ENCODE measurements at places on chromosomes 3 and 15.
A peak's percentile ranks its signal among the peaks of the same experiment; 100 is the strongest.

GRCh38 chr3:64349551-64349950 lies 124.3 kb upstream of the PRICKLE2 start:
- DNase-seq: no peak

DNA sequence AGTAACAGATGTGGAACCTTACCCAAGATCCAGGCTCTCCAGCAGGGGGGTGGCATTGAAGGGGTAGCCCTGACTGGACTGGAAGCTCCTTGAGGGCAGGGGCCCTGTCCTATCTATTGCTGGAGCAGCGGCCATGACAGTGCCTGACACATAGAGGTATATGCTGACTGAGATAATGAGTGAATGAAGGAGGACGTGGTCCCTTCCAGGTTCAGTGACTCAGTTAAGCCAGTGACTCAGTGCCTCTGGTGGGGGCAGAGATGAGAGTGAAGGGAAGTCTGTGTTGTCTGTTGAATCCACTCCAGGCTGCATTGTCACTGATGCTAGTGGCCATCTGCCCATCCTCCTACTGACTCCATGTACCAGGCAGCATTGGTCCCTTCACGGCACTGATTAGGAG lies 13.0 kb upstream of the CTXND1 start:
- DNase-seq: peak; percentile 3

DNA sequence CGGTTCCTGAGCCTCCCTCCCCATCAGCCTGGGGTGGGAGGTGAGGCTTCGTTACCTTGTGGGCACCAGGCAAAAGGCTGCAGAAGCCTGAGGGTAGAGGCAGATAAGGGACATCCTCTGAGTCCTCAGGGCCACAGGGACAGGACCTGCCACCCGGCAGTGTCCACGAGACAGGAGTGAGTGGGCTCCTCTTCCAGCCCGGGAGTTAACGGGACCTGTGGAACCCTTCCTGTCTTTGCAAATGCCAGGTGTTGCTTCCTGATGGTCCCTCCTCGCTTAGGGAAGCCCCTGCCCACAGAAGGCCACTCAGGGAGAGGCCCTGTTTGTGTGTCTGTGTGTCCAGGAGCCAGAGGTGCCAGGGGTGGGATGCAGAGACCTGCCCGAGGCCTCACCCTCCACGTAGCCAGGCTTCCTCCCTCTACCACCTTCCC lies 111.1 kb upstream of the ALDH1A3 start:
- DNase-seq: no peak

DNA sequence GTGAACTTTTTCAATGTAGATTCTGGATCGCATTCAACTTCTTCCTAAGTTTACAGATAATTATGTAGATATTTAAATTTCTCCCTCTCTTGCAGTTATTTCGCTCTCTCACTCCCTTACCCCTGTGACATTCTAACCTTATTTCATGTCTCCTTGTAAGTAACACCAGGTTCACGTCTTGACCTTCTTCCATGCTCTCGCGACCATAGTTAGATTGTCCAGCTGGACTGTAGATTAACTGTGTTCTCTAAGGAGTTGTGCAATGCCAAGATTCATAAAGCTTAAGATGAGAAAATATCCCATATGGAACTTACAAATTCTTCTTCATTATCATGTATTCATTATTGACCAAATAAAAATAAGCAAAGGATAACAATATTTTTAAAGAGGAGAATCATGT lies 430.5 kb downstream of the GABRG3 start:
- no peak for DNase-seq

DNA sequence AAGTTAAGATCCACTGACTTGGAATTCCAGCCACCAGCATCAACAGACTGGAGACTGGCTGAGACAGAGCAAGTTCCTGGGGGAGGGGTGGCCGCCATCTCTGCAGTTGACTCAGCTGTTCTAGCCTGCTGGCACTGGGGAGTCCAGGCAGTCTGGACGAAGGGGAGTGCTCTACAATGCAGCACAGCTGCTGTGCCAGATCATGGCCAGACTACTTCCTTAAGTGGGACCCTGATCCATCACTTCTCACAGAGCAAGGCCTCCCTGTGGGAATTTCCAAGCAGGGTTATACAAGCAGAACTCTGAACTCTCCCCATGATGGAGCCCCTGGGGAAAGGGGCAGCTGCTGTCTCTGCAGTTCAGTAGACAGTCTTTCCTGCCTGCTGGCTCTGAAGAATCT lies 35.2 kb downstream of the PYGO1 start:
- no peak for DNase-seq

DNA sequence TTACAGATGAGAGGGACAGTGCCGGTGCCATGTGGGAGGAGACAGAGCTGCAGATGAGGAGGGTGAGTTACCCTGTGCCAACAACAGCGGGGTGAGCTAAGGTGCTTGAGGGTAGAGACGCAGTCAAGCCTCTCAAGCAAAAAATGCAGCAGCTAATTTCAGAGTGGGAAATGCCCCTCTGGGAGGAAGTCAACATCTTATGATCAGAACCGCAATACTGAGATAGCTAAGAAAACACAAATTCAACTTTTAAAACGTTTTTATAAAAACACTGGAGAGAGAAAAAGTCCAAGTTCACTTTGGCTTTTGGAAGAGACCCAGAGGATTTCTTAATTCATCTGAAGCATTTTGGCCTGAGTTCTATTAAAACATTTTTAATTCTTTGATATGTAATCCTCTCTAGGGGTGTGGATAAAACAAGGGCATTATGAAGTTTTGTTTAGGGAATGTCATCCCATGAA lies 319.2 kb downstream of the SLC9A9 start:
- peak; percentile 6 for DNase-seq

- peak; percentile 16 for DNase-seq
Measured at GRCh38 chr15:100918034-100918689, 995 bp upstream of the LRRK1 start.

DNA sequence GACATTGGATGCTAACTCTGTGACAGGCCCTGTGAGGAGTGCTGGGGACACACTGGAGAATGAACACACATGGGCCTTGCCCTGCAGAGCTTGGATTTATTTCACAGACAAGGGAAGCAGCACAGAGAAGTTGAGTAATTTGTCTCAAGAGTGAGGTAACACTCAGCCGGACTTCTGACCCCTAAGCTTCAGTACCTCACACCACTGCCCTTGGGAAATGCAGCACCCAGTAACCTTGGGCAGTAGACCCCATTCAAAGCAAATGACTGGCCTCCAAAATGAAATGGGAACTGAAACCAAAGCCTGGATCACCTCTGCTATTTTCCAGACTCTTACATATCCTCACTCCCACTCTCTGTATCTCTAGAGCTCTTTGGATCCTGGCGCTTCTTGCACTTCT lies 37.3 kb downstream of the RFT1 start:
- no peak for DNase-seq

DNA sequence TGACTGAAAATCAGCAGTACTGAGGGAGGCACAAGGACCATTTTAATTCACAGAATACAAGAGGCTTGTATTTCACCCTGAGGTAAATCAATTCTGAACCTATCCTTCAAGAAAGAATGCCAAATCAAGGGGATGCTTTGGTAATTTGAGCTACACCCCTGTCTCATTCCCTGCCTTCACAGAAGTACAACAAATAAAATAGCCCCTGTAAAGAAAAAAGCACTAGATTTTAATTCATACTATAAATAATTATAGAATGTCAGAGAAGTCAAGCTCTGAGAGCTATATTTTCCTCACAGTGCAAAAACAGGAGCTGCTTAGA lies 249.0 kb downstream of the ISL2 start:
- no peak for DNase-seq

DNA sequence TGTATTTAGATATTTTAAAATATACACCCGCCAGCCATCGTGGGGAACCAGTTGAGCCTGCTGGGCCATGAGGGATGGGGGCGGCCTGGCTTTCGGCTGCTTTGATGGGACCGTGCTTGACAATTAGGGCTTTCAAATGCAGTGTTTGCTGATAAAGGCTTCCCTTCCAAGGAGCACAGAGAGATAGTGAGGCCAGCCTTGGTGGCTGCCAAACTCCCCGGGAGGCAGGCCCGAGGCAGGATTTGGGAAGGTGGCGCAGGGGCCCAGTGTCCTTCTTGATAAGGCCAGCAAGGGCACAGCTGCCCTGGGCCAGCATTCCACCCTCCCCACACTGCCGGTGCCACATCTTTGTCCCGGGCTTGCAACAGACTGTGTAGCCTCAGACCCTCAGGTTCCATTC lies 75.6 kb downstream of the LINGO1 start:
- DNase-seq: peak; percentile 10

DNA sequence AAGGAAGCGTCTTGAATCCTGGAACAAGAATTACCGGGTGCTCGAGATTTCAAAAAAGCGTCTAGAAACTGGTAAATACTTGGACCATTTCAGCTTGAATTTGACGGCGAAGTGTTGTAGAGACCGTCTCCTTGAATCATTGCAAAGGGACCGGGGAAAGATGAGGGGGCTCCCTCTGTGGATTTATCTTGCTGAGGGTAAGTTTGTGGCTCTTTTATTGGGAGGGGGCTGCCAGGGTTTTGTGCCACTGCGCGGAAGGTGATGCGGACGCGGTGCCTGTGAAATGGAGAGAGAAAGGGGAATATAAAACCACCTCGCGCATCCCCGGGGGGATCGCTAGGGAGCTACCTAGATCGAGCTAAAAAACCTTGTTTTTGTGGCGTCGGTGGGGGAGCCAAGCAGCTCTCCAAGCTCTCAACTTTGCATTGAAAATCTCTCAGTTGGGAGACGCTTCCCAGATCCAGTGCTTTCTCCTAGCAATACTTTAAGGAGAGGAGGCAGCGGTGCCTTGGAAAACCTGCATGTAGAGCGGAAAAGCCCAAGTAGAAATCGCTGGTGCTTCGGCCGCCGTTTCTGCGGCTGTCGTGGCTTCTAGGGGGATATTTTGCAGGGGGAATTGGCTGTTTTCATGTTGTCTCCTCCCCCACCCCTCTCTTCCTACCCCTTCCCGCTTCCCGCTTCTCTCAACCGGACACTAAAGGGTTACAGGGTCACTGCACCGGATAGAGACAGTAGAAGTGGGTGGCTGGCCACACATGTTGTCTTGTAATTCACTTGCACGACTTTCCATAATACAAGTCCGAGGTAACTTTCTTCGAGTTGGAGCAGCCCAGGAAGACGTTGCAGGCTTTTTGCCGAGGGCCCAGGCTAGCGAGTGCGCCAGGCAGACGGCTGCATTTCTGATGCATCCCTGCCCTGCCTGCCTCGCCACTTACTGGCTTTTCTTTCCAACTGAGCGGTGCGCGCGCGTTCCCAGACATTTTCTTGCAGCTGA lies 187.6 kb downstream of the NLGN1 start:
- DNase-seq: no peak

GRCh38 chr15:99981839-99982658 lies 248.8 kb upstream of the LYSMD4 start:
- no peak for DNase-seq

GRCh38 chr3:51670823-51671733 lies at the start of gene TEX264:
Gene TEX264 (plus strand): TSS chr3:51671252. CDS start chr3:51674305, 3,053 bp downstream.
- peak; percentile 79 for DNase-seq

DNA sequence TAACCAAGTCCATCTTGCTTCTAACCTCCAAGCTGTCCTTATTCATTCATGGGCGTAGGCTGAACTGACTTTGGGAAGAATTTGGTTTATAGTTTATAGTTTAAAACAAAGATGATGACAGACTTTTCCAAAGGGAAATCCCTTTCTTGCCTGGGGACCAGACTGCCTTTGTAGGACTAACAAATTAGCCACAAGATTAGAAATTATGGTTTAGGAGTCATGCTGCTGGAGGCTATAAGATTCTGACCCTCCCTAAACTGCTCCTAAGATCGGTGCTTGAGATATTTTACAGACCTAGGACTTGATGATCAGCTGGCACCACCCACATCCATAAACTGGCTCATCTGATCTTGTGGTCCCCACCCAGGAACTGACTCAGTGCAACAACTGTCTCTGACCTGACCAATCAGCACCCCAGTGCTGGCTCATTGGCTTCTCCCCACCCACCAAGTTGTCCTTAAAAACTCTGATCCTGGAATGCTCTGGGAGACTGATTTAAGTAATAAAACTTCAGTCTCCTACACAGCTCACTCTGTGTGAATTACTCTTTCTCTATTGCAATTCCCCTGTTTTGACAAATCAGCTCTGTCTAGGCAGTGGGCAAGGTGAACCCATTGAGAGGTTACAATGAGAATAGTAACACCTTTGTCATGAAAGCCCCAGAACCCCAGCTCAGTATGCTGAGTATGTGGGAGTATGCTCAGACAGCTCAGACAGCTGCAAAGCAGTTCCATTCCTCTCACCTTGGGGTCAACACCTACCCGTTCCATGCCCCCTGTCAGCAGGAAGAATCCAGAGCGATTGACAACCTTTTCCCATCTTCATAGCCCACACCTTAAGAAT lies 51.6 kb upstream of the C15orf39 start:
- peak; percentile 66 for DNase-seq

GRCh38 chr15:32908872-32909271 lies 191.1 kb downstream of the GREM1 start:
- no peak for DNase-seq

GRCh38 chr3:7456386-7456785 lies 595.5 kb downstream of the GRM7 start:
- no peak for DNase-seq

DNA sequence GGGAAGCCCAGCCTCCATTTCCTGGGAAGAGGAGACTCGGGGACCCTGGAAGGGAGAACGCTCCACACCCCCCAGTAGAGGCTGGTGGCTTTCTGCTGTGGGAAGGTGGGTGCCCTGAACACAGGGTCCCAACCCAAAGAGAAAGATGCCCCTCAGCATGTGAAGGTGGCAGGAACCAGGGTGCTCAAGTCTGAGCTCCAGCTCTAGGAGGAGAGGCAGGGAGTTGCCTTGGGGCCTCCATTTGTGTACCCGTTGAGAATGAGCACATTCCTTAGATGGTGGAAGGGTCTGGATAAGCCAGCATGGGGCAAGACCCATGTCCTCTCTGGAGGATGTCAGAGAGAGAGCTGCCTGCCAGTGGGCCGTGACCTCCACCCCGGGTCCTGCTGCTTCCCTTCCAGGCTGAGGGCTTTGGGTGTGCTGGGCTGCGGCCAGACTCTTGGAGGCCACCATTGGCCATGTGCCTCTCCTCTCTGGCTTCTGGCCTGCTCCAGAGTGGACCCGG lies 212.4 kb downstream of the TBC1D2B start:
- DNase-seq: no peak

- peak; percentile 44 for DNase-seq
Measured at GRCh38 chr15:83063551-83063950, 3.5 kb downstream of the BTBD1 start.

GRCh38 chr15:40108061-40108854 lies 421 bp downstream of the BMF start:
- peak; percentile 39 for DNase-seq

DNA sequence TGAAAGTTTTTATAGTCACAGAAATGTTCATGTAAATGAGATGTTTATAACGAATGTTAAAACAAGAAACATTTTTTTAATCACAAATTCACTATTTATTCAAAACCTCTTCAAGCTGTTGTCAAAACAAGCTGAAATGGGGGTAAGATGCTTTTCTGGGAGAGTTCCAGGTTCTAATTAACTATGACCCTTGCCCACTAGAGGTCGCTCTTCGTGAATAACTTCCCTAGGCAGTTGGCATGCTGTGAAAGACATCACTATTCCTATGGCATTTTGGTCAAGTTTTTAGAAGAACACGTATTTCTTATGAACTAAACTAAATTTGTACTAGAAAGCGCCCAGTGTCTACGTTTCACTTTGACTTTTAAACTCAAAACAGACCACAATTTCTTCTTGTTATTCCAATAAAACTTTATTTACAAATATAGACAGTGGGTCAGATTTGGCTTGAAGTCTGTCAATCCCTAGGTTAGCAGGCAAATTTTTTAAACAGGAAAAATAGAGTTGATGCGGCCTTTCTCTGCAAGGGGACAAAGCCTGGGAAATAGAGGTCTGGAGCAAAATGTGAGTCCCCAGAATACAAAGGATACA lies 62.8 kb upstream of the CMTM8 start:
- peak; percentile 75 for DNase-seq

All from OCI-M1 (cell line).